Germinal center (tissue), 1 donor: ENCODE measurements at places on chromosomes 7 and 10.

GRCh38 chr7:19202599-19202998 lies 57.4 kb upstream of the FERD3L start:
- DNase-seq = no peak

GRCh38 chr7:8254667-8255066 lies 7.3 kb downstream of the ICA1 start:
- no peak for DNase-seq

- DNase-seq = no peak
Observed at GRCh38 chr7:22179442-22179879, 177.5 kb downstream of the RAPGEF5 start.

DNA sequence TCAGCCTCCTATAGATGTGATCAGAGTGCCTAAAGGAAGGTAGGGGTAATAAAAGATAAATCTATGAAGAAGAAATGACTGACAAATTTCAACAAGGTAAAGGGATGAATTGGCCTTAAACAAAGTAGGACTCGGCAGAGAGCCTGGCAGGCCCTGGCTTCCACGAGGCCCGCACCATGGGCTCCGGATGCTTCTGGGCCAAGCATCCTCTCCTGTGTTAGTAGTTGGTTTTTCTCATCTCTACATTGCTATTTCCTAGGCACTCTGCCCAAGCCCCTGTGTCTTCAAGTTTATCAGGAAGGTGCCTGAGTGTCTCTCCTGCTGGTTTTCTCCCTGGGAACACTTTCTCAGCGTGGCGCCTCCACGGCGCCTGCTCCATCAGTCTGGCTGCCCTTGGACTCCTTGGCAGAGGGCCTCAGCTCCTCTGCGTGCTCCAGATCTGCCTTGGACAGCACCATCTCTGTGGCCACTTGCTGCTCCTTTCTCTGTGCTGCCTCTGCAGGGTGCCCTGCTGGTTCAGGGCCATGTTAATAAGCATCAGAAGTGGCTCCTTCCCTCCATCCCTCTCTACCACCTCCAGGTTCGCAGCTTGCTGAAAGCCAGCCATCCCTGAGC lies 413.3 kb upstream of the DPP6 start:
- no peak for DNase-seq

- peak; percentile 52 for DNase-seq
Observed at GRCh38 chr7:130490888-130491804, 739 bp upstream of the MEST start.

DNA sequence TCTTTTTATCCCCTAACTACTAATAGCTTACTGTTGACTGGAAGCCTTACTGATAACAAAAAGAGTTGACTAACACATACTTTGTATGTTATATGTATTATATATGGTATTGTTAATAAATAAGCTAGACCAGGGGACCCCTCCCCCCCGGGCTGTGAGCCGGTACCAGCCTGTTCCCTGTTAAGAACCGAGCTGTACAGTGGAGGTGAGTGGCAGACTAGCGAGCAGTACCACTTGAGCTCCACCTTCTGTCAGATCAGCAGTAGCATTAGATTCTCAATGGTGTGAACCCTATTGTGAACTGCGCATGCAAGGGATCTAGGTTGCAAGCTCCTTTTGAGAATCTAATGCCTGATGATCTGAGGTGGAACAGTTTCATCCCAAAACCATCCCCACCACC lies 377.0 kb downstream of the IPMK start:
- no peak for DNase-seq

GRCh38 chr7:139044813-139045794 lies 9.3 kb upstream of the ZC3HAV1L start:
- no peak for DNase-seq
